ENCODE measurements at places on chromosomes 13 and 19.

- no peak for DNase-seq
Measured at GRCh38 chr13:51225029-51225428, 2.8 kb downstream of the FAM124A start.

GRCh38 chr19:46232029-46232428 is 2.5 kb downstream of the IGFL1 start:
- no peak for DNase-seq

DNA sequence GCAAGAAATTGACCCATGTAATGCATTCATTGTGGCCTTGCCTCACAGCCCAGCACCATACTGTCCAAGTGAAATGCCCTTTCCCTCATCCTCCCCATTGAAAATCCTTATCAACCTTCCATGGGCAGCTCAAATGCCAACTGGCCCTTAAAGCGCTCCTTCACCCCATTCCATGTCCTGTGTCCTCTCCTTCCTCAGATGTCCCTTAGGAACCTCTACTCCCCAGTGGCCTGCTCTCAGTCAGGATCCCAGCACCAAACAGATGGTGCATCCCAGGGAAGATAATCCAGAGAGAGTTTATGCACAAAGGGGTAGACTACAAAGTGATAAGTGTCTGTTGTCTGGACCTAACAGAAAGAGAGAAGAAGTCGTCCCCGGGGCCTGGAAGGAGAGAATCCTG is 407.4 kb upstream of the ZNF507 start:
- no peak for DNase-seq

DNA sequence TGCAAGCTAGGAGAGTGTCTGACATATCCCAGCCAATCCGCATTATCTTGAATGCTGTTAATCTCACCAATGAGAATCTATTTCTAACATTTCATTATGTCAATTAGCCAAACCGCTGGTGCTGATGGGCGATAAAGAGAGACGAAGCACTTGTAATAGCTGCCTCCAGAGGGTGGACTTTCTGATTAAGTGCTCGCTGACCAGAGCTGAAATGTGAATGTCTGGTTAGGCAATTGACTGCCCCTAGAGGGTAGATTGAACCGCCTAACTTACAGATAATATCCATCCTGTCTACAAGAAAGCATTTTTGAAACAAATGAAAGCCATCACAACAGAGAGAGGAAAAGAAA is 552 bp upstream of the GRWD1 start:
- DNase-seq, result no peak

DNA sequence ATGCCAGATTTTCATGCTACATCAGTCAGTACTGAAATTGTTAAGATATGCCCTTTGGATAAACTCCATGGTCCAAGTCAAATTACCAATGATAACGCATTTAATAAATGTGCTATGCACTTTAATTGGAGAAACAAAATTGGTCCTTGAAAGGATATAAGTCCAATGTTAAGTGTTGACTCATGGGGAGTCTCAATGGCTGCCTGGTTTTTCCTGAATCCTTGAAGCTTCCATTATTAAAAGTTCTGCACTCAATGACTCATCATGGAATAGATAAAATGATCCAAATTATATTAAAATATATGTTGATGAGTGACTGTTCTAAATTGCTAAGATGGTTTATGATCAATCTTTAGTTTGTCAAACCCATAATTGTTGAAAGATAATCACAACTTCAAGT is 346.0 kb upstream of the ATXN8OS start:
- no peak for DNase-seq

DNA sequence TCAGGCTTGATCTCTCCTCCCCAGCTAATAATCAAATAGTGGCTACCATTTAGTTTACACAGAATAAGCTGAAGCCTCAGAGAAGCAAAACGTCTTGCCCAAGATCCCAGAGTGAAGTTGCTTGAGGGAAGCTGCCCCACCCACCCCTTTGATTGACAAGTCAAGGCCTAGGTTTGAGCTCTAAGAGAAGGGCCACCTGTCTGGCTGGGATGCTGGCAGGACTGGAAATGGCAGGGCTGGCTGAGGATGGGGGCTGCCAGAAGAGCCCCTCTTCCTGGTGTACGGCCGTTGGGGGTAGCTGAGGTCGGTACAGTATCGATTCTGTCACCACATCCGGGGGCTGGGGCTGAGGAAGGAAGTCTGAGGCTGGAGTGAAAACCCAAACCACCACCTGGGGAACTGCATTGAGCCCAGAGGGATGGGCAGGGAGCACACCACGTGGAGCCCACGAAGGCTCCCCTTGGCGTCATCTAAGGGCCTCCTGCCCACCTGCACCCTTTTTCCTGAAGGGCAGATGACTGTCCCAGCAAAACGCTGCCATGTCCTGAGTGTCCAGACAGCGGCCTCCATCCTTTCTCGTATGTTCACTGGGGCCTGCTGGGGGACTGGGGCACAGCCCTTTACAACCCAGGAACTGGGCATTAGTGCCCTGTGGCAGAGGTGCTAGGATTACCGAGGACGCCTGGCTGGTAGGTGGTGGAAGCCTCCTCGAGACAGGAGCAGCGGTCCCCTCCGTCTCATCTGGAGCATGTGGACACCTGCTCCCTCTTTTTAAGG is 1.4 kb upstream of the PRKD2 start:
- peak; percentile 45 for DNase-seq

DNA sequence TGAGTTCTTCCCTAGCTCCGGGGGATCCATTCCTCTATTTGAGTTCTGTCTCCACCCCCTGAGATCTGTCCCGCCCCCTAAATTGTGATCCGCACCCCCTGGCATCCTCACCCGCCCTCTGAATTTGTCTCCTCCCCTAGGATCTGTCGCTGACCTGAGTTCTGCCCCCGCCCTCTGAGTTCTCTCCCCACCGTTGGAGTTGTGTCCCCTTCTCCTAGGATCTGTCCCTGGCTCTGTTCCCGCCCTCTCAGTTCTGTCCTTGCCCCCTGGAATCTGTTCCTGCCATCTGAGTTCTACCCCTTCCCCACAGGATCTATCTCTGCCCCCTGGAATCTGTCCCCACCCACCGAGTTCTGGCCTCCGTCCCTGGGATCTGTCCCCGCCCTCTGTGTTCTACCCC is 1.0 kb upstream of the SLC17A7 start:
- DNase-seq, result peak; percentile 67

DNA sequence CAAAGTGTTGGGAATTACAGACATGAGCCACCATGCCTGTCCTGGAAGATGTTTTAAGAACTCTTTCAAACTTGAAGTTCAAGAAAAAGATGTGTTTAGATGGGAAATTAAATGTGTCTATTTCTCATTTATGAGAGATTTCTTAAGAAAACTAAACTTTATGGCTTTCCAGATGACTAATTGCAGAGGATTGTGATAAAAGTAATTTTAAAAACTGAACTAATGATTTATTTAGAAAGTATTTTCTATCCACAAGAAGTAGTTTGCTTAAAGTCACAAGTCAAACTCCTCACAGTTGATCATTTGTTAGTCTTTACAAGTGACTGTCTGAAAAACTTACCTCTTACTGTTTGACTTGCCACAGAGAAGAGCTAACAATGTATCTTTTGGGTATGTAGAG is 89.6 kb upstream of the SPRY2 start:
- DNase-seq, result no peak

- DNase-seq, result no peak
Measured at GRCh38 chr13:113920606-113921286, 53.1 kb downstream of the C13orf46 start.

GRCh38 chr19:13039211-13039789 is 44.0 kb downstream of the NFIX start:
- no peak for DNase-seq

DNA sequence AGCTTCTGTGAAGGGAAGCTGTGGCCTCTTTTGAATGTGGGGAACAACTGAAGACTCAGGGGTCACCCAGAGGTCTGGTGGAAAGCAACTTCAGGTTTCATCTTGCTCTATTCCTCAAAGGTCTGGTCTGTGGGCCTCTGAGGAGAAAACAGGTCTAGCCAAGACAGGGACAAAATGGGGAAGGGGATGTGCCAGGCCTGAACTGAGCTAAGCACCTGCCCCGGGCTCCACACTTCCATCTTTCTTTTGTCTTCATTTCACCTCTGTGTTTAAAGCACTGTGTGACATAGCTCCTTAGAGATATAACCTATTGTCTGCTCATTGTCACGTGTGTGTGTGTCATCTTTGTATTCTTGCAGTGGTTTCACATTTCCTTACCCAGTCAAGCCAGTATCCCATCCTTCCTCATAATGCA is 19.9 kb upstream of the GDF15 start:
- DNase-seq, result no peak

DNA sequence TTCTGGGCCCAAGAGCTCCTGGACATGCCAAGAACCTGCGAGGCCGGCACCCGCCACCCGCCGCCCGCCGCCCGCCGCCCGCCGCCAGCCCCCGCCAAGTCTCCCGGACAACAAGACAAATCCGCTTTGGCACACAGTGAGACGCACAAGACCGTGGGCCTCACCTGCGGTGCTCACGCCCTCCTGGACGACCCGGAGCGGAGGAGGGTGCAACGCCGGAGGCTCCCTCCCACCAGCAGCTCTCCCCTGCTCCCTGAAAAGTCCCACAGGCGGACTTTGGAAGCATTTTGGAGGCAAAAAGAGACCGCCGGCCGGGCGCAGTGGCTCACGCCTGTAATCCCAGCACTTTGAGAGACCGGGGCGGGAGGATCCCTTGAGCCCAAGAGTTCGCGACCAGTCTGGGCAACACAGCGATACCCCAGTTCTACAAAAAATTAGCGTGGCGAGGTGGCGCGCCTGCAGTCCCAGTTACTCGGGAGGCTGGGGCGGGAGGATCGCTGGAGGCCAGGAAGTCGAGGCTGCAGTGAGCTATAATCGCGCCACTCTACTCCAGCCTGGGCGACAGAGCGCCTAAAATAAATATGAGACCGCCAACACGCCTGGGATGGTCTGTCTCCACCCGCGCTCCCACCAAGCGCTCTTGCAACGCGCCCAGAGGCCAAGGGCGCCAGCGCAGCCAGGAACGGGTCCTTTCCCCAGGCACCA is 783 bp downstream of the RHPN2 start:
- no peak for DNase-seq

DNA sequence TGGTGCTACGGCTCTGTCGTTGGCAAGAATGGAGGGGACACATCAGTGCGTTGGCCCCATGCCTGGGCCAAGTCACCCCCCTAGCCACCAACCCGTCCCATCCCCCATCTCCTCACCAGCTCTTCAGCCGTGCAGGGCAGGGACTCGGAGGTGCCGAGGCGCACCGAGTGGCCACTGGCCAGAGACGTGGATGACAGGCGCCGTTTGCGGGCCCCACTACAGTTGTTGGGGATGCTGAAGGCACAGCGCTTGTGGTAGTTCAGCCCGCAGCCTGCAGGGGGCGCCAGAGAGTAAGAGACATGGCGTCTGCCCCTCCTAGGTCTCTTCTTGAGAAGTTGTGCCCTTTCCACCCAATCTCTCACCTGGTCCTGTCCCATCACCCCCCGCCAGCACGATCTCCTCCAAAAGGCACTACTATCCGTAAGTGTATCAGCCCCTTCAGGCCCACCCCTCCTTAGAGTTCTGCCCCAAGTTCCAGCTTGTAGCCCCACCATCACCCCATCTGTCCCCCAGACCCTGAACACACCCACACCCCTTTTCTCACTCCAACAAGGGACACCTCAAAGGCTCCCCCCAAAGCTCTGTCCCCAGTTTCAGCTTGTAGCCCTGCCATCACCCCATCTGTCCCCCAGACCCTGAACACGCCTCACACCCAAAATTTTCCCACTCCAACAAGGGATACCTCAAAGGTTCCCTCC is 12.4 kb downstream of the PRKD2 start:
- peak; percentile 89 for DNase-seq

GRCh38 chr19:990119-990571 is 6.0 kb downstream of the WDR18 start:
- DNase-seq, result no peak

DNA sequence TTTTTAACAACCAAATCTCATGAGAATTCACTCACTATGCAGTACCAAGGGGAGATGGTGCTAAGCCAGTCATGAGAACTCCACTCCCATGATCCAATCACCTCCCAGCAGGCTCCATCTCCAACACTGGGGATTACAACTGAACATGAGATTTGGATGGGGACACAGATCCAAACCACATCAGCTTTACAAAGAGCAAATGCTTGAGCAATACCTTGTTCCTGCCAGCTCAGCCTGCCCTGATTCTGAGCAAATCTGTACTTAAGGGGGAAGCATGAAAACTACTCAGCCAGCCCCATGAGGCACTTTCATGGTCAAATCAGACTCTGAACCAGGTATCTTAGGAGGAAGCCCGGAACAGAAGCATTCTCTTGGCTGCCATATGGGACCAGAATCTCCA is 259.9 kb downstream of the TBC1D4 start:
- DNase-seq, result no peak

GRCh38 chr13:21620861-21621260 is 16.9 kb upstream of the MICU2 start:
- no peak for DNase-seq

DNA sequence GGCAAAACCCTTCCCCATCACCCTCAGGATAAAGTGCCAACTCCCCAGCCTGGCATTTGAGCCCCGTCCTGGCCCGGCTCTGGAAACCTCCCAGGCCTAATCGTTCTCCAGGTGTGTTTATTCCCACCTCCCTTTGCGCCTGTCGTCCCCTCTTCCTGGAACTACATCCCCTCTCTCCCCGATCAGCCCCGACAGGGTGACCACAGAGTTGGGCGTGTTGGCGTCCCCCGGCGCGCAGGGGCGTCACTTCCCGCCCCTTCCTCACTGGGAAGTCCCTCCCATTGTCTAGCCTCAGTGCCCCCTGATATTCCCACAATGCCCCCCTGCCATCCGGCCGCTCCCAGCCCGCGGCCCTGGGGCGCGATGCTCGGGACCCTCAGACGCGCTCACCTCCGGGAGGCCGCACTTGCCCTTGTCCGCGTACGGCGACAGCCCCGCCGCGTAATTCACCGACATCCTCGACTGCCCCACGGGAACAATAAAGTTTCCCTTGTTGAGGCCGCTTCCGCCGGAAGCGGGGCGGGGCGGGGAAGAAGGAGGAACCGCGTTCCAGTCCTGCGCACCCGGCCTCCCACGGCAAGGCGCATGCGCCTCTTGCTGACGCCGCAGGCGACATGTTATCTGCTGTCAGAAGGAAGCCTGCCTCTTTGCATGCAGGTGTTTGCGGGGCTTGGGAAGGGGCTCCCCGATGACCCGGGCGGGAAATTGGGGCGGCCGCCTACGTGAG is at the start of the genes ANKRD24 and SIRT6:
Gene ANKRD24 (plus strand): TSS at position 606 of the 727 bp plus-strand sequence. CDS start 3,737 bp downstream, outside the sequence.
Gene SIRT6 (minus strand): TSS at position 480 of the 727 bp plus-strand sequence. CDS start 24 bp downstream, at position 456.
- DNase-seq, result peak; percentile 97

GRCh38 chr13:28286263-28286662 is 147.9 kb downstream of the PAN3 start:
- no peak for DNase-seq

Measured in Right ventricle myocardium superior (tissue), 1 donor.